ENCODE measurements at places on chromosomes 2 and 18. TPM values are rescaled to one million over a fixed set of nuclear protein-coding genes. Genes with fewer than 3 reads are reported as not detected.

Gene USP40
- 73.8 TPM for total RNA-seq

Gene ETAA1
- total RNA-seq, result 34.4 TPM

Gene CLEC4F
- not detected for total RNA-seq

Gene DCDC2C
- 0.46 TPM for total RNA-seq

Gene SCG2
- total RNA-seq, result 0.94 TPM

Gene IL1B
- total RNA-seq, result not detected

Gene ALK
- 0.34 TPM for total RNA-seq

Measured in thyroid gland (tissue), 4 donors.